Activated CD4-positive, alpha-beta T cell treated with anti-CD3 and anti-CD28 coated beads for 24 hours (primary cell): ENCODE measurements at places on chromosomes 12 and 14.
A peak's percentile ranks its signal among the peaks of the same experiment; 100 is the strongest.

DNA sequence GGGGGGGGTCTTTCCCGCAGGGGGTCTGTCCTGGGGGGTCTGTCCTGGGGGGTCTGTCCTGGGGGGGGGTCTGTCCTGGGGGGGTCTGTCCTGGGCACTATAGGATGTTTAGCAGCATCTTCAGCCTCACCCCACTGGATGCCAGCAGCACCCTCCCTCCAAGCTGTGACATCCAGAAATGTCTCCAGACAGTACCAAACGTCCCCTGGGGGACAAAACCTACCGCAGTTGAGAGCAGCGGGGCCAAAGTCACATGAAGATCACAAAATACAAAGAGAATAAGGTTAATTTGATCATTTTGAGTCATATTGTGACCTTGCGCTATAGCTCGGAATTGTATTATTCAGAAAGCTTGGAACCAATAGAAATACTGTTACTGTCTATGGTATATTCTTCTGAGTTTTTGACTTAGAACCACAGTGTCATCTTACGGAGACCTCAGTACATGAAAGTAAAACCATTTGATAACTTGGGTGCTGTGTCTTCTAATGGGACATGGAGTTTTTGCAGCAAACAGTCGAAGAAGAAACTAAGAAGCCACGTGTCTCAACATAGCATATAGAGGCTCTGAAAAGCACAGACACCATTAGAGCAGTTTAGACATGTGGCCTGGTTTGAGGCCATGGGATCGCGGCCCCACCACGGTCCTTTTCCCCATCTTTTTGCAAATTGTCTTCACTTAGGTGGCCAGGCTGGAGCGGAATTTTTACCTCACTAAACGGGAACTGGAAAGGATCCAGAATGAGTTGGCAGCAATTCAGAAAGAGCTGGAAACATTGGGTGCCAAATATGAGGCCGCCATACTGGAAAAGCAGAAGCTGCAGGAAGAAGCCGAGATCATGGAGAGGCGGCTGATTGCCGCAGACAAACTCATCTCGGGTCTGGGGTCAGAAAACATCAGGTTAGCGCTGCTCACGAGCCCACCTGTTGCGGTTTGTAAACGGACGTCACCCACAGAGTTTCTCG, 59.9 kb downstream of the CCDC92 start:
- no peak for DNase-seq

DNA sequence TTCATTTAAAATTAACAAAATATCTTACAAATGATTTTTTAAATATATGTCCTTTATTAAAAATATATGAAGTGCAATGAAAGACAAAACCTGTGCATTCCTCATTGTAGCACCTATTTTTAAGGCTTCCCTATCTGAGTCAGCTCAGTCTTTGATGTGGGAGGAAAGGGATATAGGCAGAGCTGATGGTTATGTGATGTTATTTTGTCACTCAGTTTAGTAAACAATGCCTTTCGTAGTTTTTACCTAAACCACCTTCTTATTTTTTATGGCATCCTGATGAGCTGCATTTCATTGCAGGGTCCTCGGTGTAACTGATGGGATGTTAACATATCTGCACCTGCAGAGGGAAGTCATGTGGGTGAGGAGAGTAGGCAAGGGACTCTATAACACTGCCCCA, 58.9 kb upstream of the FRMD6 start:
- DNase-seq = no peak

DNA sequence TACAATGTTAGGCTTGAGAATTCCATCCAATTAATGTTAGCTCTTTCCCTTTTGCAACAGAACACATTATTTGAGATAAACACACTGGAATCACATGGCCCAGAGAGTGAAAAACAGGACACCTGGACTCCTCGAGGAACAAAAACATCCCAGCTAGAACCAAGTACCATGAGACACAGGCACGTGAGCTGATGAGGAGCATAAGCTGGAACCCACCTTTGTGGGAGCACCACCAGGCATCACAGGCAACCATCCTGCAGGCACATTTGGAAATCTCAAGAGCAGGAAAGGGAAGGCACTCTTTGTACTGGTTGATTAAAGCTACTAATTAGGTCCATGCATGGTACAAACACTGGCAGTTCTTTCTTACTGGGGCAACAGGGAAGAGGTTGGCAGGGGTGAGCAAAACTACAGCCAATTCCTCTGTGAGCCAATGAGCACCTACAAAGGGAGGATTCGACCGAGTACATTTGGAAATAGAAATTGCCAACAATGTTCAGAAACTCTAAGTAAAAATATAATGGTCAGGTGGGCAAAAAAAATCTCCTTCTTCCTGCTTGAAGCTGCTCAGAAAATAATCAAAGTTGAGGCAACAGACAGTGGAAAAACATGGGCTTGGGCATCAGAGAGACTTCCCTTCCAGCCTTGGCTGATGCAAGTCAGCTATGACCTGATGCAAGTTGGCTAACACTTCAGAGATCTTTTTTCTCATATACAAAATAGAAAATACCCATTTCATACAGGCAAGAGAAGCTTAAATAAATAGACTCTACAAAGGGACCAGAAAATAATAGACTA, 216.7 kb downstream of the NUAK1 start:
- no peak for DNase-seq

- DNase-seq = no peak
These were observed 36.0 kb upstream of the PLEKHG6 start for GRCh38 chr12:6274231-6275221.

GRCh38 chr12:9334041-9334692, 126.0 kb upstream of the PZP start:
- DNase-seq = no peak

- no peak for DNase-seq
These were observed 17.5 kb downstream of the CAMKK2 start for GRCh38 chr12:121279071-121279375.

DNA sequence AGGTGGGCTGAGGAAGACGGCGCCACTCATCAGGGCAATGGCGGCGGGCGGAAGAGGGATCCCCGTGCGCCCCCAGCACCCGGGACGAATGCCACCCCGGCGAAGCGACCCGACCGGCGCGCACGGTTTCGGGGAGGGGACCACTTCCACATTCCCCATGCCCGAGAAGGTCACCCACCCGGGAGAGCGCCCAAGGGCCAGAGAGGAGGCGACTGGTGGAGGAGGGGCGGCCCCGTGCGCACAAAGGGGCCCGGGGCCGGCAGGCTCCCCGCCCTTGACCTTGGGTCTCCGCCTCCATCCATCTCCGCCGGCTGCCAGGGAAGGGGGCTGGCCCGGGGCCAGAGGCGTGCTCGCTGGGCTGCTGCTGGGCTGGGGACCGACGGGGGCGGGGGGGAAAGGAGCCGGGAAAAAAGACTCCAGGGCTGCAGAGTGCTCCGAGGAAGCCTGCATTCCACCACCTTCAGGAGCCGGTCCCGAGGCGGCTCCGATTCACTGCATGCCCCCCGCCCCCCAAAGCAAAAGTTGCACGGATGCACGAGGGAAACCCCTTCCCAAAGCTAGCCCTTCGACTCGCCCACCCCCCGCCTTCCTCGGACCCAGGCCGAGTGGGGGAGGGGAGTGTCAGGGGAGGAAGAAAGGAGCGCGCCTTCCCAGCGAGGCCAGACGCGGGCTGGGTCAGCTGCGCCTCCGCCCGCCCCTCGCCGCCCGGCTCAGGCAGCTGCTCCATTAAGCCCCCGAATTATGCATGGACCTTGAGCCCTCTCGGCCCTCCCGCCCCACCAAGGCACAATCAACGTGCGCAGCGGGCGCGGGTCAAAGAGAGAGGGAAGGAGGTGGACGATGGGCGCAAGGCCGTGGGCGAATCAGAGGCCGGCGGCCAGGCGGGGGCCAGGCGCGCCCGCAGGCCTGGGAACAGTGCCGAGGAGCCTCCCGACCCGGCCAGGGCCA, 26.2 kb downstream of the BCL11B start:
- no peak for DNase-seq

- DNase-seq = no peak
These were observed 94.3 kb upstream of the NAV3 start for GRCh38 chr12:77736219-77736965.

- no peak for DNase-seq
These were observed 35.8 kb downstream of the DDX51 start for GRCh38 chr12:132108211-132108832.

GRCh38 chr12:27331927-27332324, 710 bp upstream of the BMAL2 start:
- no peak for DNase-seq

DNA sequence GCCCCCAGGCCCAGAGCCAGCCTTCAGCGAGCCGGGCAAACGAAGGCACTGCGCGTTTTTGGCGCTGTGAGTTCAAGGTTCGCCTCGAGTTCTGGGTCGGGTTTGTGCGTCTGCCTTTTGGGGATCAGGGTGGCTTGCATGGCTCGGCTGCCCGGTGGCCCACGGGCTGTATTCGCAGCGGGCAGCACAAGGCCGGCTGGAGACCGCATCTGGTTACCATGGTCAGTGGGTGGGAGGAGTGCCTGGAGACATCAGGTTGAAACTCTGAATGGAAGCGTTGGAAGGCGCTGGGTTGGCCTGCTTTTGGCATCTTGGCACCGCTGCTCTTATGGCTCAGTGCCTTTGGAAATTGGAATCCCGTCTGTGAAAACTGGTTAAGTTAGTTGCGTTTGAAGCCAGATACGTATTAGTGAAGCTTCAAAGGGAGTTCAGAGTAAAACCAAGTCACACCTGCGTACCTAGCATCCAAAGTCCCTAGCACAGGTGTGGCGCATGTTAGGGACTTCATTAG, 50.9 kb downstream of the SNAPC1 start:
- no peak for DNase-seq

- peak; percentile 69 for DNase-seq
These were observed at the start of gene MDP1 for GRCh38 chr14:24215495-24216344. Gene MDP1 (minus strand): TSS chr14:24216066. CDS start chr14:24215955, 111 bp downstream.

DNA sequence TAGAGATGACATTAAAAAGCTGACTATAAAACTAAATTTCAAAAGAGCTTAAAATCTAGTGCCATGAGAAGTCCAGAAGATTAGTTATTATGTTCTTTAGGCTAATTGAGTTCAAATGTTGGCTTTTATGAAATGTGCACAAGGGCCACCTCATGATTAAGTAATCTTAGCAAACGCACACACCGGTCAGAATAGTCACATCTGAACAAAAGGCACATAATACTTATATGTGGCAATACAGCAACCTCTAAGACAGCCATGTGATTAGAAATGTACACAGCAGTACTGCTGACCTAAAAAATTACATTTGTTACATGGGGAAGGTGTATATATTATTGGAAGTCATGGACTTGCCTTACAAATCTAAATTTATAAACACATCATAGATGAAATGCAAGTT, 344.7 kb upstream of the GARIN6 start:
- DNase-seq = no peak

GRCh38 chr14:75648066-75648838, 12.4 kb downstream of the ERG28 start:
- no peak for DNase-seq

DNA sequence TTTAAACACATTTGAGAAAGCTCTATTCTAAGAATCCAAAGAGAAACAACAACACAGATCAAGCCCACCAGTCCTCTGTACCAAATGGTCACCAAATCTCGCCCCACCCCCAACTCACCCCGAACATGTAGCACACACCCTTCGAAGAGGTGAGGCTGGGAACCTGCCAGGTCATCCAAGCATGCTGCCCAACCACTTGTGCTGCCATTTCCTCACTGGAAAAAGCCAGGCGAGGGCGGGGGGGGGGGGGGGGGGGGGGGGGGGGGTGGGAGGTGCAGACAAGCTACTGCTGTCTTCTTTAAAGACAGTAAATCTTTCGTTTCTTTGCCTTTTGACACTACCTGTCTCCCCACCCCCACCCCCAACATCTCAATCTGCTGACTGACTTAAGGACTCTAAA, 59.9 kb downstream of the SETD3 start:
- no peak for DNase-seq

GRCh38 chr12:13375583-13376345, 179.2 kb downstream of the EMP1 start:
- no peak for DNase-seq

- no peak for DNase-seq
These were observed 88.6 kb upstream of the TMEM233 start for GRCh38 chr12:119505001-119505400.

DNA sequence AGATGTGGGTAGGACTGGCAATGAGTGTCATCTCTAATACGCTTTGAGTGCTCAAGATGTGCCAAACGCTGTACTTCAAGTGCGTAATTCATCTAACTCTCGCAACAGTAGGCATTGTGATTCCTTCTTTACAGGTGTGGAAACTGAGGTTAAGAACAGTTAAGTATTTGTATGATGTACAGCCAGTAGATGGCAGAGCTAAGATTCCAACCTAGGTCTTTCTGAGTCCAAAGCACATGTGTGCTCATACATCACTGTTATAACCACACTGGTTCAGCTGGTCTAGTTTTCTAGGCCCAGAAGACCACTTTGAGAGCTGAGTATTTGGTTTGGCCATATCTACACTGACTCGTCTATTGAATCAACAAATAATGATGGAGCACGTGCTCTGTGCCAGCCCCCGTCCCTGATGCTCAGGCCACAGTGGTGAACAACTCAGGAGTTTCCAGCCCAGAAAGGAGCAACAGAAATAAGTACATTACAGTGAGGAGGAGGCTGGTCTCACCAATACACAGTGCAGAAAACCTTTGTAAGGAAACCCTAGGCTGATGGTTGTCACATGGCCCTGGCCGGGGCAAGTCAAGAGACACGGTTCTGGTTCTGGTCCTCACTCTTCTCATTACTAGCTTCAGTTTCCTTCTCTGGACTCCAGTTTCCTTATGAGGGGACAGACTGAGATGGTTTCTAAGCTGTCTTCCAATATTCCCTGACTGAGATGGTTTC, 69.3 kb upstream of the SCN8A start:
- DNase-seq = no peak

GRCh38 chr12:63400718-63401117, 249.7 kb upstream of the AVPR1A start:
- no peak for DNase-seq

- DNase-seq = no peak
These were observed 42.9 kb downstream of the CCDC85C start for GRCh38 chr14:99560922-99561683.

DNA sequence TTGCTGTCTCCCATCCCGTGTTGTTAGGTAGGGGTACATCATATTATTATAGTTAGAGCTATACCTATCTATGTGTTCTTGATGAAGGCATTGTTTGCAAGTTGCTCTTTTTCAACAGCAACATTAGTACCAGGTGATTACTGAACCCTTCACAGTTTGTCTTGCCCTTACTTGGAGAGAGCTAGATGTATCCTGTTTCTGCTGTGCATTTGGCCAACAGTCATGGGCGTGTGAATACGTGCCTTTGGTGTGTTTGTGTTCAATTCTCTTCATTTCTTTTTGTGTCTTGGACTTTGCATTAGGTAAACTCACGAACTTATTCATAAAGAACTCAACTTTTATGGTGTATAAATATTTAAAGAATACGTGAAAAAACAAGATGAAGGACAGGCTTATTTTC, 14.3 kb downstream of the ARF6 start:
- DNase-seq = no peak
